ENCODE measurements at places on chromosomes 6 and 20.

DNA sequence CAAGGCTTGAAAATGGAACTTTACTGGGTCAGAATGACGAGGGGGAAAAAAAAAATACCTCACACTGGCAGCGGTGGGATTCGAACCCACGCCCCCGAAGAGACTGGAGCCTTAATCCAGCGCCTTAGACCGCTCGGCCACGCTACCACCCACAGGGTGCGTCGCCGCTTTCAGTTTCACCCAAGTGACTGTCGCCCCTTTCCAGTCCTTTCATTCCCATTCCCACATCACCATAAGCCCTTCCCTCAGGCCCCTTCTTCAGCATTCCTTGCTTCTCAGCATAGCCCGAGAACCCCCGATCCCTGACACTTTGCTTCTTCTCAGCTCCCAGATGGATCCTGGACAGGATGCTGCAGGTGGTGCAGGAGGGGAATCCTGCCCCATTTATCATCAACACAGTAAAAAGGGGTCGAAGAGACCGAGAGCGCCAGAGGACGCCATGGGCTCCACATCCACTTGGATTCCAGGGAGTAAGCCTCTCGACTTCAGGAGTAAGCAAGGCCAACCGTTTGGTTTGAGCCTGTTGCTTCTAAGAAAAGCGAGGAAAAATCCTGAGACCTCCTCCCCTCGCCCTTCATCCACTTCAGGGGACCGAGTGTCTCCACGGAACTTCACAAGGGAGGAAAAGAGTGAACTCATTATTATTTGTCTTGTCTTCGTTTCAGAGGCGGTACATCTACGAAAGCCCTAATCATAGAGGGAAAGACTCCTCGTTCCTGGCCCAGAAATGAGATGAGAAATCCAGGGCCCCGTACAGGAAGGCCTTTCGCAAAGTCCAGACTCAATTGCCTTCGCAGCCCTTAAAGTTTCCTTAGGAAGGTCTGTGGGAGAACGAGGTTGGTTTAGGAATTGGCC lies 20.0 kb upstream of the TRIM27 start:
- DNase-seq = peak; percentile 22

- DNase-seq = no peak
Measured at GRCh38 chr6:54876871-54877270, 30.3 kb downstream of the FAM83B start.

DNA sequence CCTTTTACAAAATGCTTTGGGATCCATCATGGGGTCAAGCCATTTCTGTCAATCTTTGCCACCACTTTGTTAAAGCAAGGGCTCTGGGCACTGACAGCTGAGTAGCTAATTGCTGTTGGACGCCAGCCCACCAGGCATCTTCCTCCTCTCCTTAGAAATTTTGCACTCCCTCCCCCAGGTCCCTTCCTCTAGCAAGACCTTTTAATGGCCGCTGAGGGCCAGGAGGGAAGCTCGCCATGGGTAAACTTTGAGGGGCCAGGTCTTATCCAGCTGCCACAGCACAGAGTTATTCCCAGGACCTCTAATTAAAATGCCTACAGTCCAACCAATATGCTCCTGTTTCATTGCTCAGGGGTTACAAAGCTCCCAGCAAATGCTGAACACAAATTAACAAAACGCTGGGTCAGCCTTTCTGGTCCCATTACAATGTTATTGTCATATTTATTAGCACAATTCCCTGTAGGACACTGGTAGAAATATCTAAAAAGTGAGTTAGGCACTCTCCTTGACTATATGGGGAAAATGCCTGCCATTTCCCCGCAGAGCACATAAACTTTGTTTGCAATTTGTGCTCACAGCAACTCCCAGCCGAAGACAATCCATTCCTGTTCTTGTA lies 16.8 kb downstream of the SCML4 start:
- no peak for DNase-seq

- DNase-seq = no peak
Measured at GRCh38 chr20:20037960-20038359, 14.3 kb downstream of the CRNKL1 start.

DNA sequence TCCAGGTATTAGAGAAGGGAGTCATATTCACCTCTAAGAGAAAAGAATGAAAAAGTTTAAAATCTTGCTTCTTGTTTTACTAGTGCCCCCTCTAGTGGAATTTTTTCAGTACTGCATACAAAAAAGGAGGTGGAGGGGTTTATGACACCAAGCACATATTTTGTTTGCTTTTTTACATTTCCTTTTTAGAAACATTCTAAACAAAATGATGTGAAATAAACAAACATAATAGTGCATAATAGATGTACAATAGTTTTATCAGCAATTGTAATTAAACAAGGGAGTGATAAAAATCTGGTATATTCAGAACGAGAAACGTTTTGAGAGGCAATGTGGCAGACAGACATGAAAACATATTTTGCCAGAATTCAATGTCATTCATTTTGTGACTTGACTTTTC lies 111.0 kb upstream of the TFAP2D start:
- DNase-seq = peak; percentile 2

DNA sequence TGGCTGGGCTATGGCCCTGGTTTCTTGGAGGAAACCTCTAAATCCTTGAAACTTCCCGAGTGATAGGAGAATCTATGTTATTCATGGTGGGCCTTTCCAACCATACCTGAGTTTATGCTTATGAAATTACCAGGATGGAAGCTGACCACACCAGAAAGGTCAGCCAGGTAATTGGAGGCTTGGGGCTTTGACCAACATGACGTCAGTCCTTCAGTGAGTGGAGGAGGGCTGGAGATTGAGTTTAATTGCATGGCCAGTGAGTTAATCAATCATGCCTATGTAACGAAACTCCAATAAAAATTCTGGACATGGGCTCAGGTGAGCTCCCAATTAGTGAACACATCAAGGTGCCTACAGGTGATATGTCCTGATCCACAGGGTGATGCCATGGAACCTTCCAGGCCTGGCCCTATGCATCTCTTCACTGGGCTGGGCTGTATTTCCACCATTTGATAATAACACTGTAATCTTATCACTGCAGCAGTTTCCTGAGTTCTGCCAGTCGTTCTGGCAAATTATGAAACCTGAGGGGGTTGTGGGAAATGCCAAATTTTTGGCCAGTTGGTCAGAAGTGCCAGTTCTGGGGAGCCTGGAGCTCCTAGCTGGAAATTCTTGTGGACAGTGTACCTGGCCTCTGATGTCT lies 106.5 kb downstream of the CDH26 start:
- DNase-seq = no peak
